ENCODE measurements at places on chromosomes 3 and 15.
A peak's percentile ranks its signal among the peaks of the same experiment; 100 is the strongest.

DNA sequence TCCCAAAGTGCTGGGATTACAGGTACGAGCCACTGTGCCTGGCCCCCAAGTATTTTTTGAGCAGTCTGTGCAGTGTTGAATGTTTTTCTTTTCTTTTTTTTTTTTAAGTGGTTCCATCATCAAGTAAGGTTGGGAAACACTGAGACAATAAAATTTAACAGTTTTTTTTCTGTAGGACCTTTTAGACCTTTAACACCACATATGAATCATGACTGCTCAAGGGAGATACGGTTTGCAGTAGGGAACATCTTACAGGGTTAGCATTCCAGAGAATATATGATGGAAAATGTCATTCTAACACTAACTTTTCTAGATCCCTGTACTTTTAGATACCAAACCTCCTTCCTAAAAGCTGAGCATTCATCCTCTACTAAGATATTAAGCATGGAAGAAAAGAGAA, 41.7 kb downstream of the SNX4 start:
- no peak for DNase-seq

GRCh38 chr15:39581242-39581792, 438 bp downstream of the THBS1 start:
- no peak for DNase-seq

- no peak for DNase-seq
Measured at GRCh38 chr3:40869013-40869412, 330.3 kb upstream of the CTNNB1 start.

DNA sequence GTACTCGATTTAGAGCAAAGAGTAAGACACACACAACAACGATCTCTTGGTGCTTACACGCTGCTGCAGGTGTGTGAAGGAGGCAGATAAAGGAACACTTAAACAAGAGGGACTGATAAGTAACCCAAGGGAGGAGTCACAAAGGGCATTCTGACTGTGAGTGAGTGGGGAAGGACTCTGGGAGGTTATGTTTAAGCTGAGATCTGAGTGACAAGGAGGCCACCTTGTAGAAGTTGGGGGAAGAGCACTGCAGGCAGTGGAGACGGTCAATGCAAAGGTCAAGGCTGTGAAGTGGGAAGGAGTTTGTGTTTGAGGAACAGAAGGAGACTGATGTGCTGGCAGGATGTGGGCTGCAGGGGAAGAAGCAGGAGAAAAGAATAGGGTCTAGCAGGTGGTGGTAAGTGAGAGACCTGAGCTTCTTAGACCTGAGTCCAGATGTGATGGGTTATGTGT, 63.1 kb downstream of the LPP start:
- DNase-seq = no peak

DNA sequence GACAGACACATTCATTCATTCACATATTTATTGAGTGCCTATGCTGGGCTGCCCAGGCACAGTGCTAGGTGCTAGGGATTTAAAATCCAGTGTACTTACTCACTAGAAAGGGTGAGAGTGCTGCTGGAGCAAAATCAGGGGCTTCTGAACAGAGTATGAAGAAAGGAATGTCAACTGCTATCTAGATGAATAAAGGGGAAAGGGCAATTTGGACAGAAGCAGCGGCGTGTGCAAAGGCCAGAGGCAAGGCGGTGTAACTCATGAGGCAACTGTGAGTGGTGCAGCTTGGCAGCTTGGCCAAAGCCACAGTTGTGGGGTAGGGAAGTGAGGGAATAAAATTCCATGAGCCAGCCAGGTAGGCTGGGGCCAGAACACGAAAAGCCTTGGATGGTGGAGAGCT, 76.7 kb downstream of the RAD18 start:
- no peak for DNase-seq

DNA sequence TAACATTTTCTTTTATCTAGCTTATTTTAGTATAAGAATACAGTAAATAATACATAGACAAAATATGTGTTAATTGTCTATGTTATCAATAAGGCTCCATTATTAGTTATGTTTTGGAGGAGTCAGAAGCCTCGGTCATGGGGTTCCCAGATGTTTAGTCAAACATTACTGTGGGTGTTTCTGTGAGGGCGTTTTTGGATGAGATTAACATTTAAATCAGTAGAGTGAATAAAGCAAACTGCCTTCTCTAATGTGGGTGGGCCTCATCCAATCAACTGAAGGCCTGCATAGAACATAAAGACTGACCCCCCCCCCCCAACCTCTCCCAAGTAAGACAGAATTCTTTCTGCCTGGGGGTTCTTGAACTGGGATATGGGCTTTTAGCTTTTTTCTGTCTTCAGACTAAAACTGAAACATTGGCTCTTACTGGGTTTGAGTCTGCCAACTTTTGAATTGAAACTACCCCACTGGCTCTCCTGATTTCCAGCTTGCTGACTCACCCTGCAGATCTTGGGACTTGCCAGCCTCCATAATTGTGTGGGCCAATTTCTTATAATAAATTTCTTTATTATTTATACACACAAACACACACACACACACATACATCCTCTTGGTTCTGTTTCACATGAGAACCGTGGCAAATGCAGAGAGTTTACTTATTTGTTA, 192.0 kb downstream of the TPRG1 start:
- DNase-seq = no peak

DNA sequence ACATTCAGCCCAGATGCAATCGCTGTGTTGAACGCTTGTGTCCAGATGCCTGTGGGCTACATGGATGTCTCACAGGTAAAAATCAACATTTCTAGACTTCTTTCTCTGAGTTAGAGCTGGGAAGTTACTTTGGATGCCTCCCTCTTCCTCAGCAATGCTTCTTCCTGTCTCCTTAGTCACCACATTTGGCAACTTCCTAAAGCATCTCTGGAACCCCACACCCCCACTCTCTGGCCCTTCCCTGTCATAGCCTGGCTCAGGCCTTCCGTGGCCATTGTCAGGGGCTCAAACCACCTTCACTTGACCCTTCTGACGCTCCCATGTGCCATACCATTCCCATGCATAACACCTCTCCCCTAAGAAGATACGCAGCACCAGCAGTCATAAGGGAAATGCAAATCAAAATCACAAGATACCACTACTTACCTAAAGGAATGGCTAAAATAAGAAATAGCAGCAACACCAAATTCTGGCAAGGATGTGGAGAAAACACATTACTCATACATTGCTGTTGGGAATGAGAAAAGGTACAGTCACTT, 21.6 kb upstream of the RGMA start:
- no peak for DNase-seq

DNA sequence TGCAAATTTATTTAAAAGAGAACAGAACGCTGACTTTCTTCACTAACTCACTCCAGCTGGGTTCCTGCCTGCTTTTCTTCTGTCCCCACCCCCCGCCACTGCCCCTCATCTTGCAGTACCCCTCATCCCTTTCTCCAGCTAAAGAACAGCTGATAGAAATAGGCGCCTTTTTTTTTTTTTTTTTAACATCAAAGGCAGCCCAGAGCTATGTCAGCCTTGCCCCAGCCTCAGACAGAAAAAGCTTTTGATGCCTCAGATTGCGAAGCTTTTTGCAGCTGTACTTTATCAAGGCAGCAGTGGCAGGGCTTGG, 1.8 kb downstream of the CADPS start:
- DNase-seq = no peak

DNA sequence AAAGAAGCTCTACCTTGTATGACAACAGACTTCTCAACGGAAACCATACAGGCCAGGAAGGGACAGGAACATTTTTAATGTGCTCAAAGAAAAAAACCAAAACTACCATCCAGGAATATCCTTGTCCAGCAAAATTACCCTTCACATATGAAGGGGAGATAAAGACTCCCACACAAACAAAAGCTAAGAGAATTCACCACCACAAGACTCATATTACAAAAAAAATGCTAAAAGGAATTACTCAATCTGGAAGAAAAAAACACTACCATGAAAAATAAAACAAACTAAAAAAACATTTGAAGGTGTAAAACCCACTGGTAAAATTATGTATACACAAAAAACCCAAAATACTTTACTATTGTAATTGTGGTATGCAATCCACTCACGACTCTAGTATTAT, 57.2 kb downstream of the DLG1 start:
- no peak for DNase-seq

GRCh38 chr3:47010111-47010712, 30.7 kb downstream of the NBEAL2 start:
- DNase-seq = no peak

DNA sequence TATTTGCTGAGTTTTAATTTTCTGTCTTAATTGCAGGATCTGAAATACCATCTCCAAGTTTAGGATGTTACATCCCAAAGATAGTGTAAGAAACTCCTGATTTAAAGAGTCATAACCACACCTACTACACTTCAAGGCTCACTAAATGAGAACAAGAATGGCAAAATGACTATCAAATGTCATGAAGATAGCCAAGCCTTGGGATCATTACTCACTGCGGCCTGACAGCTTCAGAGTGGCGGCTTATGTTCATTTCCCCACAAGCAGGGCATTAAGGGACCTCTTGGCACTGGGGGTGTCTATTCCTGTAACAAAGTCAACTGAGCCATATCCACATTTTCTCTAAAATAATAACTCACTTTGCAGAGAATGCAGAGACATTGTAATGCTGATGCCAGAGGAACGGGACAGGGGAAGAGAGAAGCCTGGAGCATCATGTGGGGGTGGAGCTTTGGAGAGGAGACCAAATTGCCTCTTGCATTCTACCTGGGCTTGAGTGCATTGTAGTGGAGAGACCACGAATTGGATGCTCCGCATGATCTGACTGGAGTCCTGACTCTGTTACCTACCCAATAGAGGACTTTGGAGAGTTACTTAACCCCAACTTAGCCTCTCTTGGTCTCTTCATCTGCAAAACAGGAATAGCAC, 219.2 kb downstream of the OPA1 start:
- no peak for DNase-seq

DNA sequence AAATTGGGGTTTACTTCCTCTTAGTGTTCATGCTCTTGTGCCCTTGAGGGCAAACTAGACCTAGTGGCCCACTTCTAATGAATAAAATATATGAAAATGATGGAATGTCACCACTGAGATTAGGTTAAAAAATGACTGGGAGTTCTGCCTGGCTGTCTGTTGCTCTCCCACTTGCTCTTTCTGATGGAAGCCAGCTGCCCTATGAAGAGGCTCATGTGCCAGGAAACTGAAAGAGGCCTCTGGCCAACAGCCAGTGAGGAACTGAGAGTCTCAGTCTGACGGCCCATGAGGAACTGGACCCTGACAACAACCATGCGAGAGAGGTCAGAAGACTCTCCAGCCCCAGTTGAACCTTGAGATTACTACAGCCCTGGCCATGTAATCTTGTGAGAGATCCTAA, 107.1 kb upstream of the FHIT start:
- DNase-seq = no peak

GRCh38 chr15:77837649-77838025, 204.9 kb upstream of the LINGO1 start:
- no peak for DNase-seq

DNA sequence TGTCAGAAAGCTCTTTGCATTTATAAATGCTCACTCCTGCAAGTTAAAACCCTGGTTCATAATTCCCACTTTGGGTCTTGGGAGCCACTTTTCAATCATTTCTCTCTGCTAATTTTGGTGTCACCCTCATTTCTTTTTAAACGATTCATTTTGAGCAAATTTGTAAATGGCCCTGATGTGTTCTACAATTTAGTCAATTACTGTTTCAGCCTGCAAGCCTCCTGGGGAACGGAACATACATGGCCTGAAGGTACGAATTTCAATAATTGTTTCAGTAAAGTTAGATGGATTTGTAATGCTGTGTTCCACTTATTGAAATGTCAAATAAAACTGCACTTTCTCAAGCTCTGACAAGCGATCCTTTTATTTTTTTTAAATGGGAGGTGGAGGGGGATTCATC, 43.2 kb downstream of the MAP2K5 start:
- DNase-seq = no peak

DNA sequence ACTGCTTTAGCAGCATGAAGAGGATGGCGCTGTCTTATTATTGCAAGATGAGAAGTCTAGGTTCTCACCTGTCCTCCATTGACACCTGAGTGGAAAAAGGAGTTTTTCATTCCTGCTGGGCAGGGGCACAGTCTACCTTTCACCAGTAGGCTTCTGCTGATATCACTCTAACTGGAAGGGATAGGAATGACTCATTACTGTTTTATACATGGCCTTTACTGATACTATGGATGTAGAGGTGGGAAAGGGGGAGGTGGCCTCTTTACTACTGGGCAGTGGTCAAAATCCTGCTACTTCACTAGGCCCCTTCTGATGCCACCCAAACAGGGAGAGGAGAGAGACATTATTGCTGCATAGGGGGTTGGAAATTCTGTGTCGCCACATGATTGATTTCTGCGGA, 97.8 kb downstream of the BBX start:
- no peak for DNase-seq

- no peak for DNase-seq
Measured at GRCh38 chr15:70240820-70241430, 143.2 kb upstream of the TLE3 start.

- DNase-seq = peak; percentile 40
Measured at GRCh38 chr3:197398286-197398878, 100.0 kb upstream of the DLG1 start.

DNA sequence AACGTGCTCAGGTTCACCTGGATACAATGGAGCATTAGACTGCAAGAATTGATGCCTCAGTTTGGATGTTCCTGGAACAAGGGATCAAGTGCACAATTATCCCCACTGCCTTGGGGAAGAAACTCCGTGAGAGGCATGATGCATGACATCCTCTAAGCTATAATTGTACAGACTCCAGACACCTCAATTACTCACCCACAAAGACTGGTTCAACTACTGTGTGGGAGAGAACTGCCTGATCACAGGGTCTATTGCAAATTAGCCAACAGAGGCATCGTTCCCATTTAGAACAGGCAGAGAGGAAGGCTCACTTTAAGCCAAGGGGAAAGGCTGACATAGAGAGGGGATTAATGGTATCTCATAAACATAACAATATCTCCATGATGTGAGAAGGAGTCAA, 43.5 kb downstream of the ARRDC4 start:
- no peak for DNase-seq

DNA sequence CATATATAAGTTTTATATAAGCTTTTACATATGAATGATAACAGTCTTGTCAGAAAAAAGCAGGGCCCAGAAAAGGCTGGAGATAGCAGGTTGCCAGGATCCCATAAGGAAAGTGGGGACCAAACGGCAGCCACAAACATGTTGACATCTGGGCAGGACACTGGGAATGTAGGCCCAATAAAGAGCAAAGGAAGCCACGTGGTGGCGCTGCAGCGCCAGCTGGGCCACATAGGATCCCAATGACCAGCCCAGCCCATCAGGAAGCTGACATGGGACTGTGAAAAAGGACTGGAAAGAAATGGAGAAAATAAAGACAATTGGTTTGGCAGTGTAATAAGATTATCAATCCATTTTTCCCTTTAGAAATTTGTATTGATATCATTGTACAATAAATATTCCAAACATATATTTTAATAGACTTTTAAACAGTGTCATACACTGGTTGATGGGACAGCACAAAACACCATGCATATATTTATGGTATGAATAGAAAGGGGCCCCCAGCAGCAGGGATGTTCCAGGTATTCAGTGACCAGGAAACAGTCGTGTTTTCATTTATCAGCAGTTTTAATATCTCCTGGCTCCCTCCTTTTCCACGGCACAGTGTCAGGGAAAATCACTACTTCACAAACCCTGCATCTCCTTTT, 89.0 kb upstream of the STRIT1 start:
- DNase-seq = no peak

Data from stimulated activated CD8-positive, alpha-beta memory T cell treated with anti-CD3 and anti-CD28 coated beads, Interleukin-15, amount 100 ng/mL, for 48 hours (primary cell).